ENCODE measurements at places on chromosomes 7 and 10.

DNA sequence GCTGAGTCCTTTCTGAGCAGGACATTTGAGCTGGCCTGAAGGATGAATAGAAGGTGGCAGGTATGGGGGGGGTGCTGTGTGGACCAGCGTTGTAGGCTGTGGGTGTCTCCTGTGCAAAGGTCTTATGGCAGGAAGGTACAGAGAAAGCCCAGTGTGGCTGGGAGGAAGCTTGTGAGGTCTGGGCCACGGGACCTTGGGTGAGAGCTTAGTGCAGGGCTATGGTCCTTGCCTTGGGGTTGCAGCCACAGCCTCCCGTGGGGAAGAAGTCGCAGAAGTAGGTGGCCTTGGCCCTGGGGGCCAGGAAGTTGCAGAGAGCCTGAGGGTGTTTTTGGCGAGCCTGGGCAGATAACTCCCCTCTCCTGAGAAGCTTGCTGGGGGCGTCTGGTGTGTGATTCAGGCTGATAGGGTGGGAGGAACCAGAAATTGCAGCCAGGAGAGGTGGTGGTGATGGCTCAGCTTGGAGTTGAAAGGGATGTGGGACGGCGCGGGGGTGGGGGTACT is 172.0 kb upstream of the TNRC18 start:
- DNase-seq: no peak

DNA sequence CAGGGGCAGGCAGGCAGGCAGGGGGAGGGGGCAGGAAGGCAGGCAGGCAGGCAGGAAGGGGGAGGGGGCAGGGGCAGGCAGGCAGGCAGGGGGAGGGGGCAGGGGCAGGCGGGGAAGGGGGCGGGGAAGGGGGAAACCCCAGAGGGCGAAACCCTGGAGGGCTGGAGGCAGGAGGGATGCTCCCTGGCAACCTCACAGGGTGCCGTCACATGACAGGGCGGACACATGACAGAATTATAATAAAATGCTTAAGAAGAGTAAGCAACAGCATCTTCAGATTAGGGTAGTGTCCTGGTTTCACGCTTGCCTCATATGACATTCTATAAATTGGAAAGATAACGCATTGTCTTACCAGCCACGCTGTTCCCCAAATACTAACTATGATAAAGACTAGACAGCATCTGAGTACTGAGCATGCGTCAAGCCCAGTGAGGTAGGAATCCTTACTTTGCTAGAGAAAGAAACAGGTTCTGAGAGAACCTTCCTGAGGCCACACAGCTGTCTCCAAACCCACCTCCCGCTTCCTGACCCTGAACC is 131.6 kb downstream of the DIP2C start:
- no peak for DNase-seq

DNA sequence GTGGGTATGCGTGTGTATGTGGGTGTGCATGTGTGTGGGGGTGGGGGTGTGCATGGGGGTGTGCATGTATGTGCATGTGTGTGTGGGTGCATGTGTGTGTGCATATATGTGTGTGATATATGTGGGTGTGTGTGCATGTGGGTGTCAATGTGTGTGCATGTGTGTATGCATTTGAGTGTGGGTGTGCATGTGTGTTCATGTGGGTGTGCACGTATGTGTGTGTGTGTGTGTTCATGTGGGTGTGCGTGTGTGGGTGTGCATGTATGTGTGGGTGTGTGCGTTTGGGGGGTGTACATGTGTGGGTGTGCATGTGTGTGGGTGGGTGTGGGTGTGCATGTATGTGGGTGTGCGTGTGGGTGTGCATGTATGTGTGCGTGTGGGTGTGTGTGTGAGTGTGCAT is 42.6 kb downstream of the GTF2IRD1 start:
- DNase-seq: no peak

DNA sequence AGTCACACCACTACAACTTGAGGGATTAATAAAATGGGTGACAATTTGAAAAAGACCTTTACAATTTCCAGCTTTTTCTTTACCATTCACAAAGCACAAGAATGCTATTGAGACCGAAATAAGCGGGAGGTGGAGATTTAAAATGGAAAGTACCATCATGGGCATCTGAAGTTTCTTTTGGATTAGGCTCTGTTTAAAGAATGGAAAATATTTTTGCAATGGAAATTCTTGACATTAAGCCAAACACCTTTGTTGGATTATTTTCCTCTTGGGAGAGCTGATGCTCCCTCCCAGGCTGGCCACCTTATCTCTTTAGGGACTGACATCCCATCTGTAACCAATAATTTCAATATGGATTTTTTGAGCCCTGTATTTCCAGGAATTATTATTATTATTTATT is 62.5 kb downstream of the BPGM start:
- no peak for DNase-seq

GRCh38 chr7:105849122-105849855 is 27.1 kb downstream of the ATXN7L1 start:
- peak; percentile 77 for DNase-seq

- peak; percentile 15 for DNase-seq
These were observed 62.4 kb upstream of the CCDC71L start for GRCh38 chr7:106723398-106723797.

DNA sequence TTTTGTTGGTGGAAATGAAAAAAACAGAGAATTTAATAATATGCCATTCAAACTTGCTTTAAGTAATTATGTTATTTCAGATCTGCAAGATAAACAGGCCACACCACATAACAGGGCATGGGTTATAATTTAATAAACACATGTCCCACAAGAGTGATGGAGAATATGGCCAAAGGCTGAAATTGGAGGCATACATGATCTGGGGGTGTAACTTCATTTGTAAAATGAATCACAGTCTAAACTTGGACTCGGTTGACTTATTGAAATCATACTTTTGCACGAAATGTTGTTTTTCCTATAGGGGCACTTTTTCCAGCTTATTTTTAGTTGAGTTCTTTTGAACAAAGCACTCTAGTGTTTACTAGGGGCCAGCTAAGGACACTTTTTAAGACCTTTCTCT is 151.6 kb downstream of the TMEM26 start:
- DNase-seq: no peak

- DNase-seq: no peak
These were observed 36.9 kb downstream of the ELFN1 start for GRCh38 chr7:1706721-1707613.

DNA sequence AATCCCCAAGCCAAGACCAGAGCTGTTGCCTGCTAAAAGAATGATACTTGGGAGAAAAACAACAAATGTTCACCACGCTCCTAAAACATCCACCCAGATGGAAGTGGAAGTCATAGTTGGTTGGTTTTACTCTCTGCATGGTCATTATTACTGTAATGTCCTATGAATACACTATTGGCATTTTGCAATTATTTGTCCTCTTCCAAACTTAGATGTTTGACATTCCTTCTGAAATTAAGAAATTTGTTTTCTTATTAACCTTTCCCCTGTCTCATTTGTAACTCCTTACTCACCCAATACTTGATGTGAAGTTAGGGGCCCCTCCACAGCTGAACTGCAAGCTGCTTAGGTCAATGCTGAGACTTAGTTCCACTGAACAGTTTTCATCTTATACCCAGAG is 383.3 kb downstream of the INHBA start:
- no peak for DNase-seq

DNA sequence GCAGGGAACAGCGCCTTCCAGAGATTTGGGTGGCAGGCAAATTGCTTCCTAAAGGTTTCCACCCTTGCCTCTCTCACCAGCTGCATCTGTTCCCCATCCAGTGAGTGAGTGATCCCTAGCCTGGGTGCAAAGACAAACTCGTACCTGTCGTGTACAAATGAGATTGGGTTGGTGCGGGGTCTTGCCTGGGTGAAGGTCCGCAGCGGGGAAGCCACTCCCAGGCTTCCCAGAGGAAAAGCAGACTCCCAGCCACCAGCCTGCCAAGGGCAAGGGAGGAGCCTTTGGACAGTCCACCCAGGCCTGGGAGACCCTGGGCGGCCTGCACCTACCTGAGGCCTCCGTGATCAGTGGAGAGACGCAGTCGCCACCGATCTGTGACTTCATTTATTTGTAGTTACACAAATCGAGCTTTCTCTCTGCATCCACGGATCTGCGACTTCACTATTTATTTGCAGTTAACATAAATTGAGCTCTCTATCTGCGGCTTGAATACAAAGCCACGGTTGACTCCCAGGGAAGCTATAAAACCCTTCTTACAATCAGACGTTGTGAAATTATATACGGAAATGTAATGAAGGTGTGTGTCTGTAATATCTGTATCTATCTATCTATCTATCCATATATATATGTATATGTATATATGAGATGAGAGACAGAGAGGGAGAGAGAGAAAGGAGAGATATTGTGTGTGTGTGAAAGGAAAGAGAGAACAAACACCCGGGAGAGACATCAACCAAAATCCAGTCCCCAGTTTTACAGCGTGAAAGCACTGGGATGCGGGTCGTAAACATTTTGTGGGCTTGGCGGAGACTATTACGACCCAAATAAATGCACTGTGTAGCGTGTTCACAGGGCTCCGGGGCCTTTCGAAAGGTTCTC is 3.0 kb upstream of the HOXA7 start:
- DNase-seq: no peak
